Activated T-helper 2 cell treated with anti-CD3 and anti-CD28 coated beads, Interferon-gamma antibody, Interleukin-2, Interleukin-4, amounts not matched to agents 10 μg/mL and 5 μg/mL and 100 μg/mL, durations not matched to agents 14 hours and 24 hours and 36 hours (primary cell): ENCODE measurements at places on chromosomes 3 and 15. TPM values are rescaled to one million over a fixed set of nuclear protein-coding genes. Genes with fewer than 3 reads are reported as not detected.

DNA sequence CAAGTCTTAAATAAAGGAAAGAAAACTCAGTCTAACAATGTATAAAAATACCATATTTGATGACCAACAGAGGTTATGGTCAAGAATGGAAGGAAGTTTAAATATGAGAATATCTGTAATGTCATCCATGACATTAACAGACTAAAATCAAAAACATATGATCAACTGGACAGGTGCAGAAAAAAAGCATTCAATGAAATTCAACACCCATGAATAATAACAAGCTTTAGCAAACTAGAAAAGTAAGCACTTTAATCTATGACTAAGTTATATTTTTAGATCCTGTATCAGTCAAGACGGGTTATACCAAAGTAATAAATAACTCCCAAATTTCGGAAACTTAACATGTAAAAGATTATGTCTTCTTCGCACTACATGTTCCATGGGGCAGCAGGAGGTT lies 61.8 kb downstream of the CFAP20DC start:
- no peak for DNase-seq

CIAO2A gene
- total RNA-seq: 76.1 and 78.3 TPM in 2 replicates

- no peak for DNase-seq
Observed at GRCh38 chr15:74041777-74042435, 40.4 kb downstream of the GOLGA6A start.

DNA sequence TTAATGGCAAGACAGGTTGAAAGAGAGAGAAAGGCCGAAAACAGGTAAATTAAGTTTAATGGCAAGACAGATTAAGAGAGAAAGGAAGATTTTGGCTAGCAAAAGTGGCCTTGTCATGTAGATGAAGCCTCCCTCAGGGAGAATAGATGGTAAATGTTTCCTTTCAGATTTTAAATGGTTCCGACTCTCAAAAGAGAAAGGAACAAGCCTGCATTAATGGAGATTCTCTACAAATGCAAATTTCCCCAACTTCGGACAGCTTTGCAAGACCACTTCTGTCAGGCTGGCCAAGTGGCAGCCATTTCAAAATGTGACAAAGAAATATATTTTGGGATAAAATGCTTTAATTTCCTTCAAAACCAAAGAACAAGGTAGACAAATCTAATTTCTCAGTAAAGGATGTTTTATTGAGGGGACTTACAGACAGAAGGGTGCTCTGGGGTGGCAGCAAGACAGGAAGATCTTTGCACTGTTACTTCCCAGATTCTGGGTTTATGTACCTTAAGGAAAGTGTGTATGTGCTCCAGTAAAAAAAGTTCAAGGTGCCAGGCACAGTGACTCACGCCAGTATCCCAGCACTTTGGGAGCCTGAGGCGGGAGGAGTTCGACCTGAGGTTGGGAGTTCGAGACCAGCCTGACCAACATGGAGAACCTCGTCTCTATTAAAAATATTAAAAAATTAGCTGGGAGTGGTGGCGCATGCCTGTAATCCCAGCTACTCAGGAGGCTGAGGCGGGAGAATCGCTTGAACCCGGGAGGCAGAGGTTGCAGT lies 626.3 kb upstream of the NAALADL2 start:
- DNase-seq: no peak

SLC24A1 gene
- 5.3 and 5.8 TPM in 2 replicates for total RNA-seq

DNA sequence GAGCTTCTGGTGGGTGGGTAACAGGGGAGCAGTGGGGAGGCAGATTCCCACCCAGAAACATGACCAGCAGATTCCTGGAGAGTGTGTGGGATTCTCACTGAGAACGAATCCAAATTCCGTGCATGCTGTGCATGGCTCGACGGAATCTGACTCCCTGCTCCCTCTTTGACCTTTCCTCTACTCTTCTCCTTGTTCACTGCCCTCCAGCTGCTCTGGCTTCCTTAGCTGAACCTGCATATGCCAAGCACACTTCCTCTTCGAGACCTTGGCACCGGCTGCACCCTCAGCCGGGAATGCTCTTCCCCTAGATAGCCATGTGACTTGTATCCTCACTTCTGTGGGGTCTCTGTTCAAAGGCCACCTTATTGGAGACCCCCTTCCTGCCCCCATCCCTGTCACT lies 6.3 kb downstream of the INSYN1 start:
- no peak for DNase-seq

DNA sequence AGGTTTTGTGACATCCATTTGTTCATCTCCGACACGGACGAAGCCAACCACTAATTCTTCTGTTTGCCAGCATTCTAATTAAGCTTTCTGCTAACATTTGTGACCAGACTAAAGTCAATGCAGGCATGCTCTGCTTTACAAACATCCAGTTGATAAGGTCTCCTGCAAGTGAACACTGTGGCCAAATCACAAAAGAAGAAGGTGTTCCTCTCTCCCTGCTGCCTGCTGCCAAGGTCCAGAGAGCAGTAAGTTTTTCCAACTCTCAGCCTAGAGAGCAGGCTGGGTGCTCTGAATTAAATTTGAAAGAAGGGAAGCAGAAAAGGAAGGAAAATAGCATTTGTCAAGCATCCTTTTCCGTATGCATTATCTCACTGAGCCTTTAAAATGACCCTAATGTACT lies 133.6 kb downstream of the ATP8B4 start:
- DNase-seq: no peak

ADAMTS7 gene
- 6.9 and 7.2 TPM in 2 replicates for total RNA-seq

- no peak for DNase-seq
Observed at GRCh38 chr15:31069360-31070000, 32.0 kb downstream of the TRPM1 start.

DNA sequence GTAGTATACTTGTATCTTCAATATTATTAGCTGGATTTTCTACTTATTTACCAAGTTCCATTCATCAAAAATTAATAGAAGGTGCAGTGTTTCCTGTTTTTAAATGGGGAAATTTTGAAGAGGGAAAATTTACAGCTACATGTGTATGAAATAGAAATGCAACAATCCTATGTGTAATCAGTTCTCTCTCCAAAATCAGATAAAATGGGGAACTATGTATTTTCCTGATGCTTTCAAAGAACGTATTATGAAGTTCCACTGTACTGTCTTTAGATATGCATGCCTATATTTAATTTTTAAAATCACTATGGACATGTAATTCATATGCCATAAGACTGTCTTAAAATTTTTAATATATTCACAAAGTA lies 43.4 kb downstream of the DCUN1D1 start:
- DNase-seq: no peak

DNA sequence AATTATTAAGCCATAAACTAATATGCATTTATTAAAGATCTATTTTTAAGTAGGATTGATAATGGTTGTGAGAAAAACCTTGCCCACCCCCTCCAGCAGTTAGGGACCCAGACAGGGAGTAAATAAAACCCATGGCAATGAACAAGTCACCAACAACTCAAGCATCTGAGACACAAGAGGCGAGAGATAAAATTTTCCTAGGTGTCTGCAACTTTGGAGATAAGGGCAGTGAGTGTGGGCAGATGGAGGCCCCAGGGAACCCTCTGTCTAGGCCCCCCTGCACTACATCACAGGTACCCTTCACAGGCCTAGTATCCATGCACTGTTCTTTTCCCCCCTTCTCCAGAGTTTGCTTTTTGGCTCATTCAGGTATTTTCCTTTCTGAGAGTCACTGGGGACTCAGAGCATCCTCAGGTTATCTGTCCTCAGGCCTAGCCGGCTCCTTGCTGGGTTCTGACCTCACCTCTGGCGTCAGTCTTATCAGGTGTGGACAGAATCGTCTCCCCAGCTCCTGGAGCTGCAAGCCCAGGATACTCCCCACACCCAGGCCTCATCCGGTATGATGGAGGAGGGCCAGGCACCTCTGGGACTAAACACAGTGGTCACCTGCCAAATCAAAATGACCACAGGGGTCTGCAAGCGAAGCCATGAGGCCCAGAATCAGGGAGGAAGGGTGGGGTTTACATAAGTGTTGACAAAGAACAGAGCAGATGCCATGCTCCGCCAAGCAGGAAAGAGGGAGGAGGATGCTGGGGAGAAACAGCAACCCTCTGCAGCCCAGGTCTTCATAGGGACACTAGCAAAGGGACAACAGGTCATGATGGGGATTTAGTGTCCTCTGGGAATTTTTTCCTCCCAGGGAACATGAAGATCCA lies 50.4 kb downstream of the CCNL1 start:
- no peak for DNase-seq

CCR9 gene
- total RNA-seq: not detected in 2 replicates

LRRFIP2 gene
- 36.8 and 38.3 TPM in 2 replicates for total RNA-seq

- no peak for DNase-seq
Observed at GRCh38 chr3:179671747-179672242, 19.0 kb downstream of the USP13 start.

- DNase-seq: no peak
Observed at GRCh38 chr3:21435871-21436270, 315.1 kb downstream of the ZNF385D start.

DNA sequence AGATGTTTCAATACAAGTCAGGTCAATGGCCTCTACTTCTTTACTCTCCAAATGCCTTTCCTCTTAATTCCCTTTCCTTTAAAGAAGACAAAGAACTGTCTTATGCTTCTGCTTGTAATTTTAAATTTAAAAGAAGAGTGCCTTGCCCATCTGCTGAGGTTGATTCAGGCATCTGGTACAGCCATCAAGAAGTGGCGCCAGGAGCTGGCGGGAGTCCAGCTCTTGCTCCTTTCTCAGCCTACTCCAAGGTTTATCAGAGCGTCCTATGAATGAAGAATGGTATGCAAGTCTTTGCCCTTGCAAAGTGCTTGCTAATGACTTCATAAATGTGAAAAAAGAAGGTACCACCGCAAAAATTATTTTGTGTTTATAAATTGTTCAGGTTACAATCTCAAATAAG lies 294.6 kb upstream of the TGFBR2 start:
- no peak for DNase-seq

SLC35G2 gene
- 7.3 and 7.7 TPM in 2 replicates for total RNA-seq

- no peak for DNase-seq
Observed at GRCh38 chr3:69072928-69073327, 7.2 kb downstream of the UBA3 start.

AHSG gene
- not detected in 2 replicates for total RNA-seq

ACKR4 gene
- total RNA-seq: not detected in 2 replicates

NR2E3 gene
- total RNA-seq: not detected in 2 replicates

DNA sequence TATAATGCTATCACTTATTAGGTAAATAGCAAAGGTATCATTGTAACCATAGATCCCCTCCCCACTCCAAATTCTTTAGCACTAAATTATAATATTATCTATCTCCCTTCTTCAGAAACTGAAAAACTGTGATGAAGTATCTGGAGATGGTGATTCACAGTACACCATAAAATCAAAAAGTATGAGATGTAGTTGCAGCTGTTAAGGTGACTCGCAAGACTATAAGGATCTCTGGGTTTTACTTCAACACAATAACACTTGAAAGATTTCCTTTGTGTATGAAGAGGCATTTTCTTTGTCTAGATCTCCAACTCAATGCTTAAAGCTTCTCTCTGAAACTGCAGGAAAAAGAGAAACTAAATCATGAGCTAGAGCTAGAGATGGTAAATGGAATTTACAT lies 46.9 kb downstream of the IFT57 start:
- DNase-seq: no peak

GRCh38 chr15:62483814-62484213 lies 318.7 kb upstream of the C2CD4B start:
- no peak for DNase-seq

LRRC31 gene
- total RNA-seq: 0.07 TPM in 1 of 2 replicates, not detected in the other

FBXO40 gene
- total RNA-seq: not detected in 2 replicates

GRCh38 chr15:68774521-68775235 lies 46.0 kb downstream of the ANP32A start:
- no peak for DNase-seq

DNA sequence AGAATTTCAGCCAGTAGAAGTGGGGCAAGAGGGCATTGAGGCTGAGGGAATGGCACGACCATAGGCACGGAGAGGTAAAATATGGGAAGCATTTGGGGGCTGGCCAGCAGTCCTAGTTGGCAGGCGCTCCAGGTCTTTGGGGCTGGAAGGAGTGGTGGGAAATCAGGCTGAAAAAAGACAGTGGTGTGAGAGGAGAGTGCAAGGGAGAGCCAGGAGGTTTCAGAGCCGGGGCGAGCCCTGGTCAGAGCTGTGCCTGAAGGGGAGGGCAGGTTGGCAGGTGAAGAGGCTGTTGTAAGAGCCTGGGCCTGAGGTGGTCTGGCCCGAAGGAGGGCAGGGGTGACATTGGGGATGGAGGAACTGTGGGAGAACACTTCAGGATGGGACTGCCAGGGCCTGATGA lies 1.6 kb upstream of the IDH3A start:
- no peak for DNase-seq

HDC gene
- 8.7 and 9.3 TPM in 2 replicates for total RNA-seq

FETUB gene
- not detected in 2 replicates for total RNA-seq

DNA sequence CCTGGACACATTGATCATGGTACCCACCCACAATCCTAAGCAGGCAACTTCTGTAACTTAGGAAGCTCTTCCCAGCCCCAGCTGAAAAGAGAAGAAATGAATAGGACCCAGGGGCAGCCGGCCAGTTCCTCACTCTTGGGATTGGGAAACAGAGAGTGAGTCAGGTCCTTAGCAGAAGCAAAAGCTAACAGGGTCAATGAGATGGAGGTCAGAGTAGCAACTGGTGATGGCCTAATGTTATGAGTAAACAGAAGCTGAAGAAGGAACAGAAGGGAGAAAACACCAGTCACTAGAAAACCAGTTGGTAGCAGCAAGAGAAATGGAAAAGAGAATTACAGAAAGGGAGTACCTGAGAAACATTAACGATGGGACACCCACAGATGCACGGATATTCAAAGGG lies 20.0 kb downstream of the RIOX2 start:
- no peak for DNase-seq

DNA sequence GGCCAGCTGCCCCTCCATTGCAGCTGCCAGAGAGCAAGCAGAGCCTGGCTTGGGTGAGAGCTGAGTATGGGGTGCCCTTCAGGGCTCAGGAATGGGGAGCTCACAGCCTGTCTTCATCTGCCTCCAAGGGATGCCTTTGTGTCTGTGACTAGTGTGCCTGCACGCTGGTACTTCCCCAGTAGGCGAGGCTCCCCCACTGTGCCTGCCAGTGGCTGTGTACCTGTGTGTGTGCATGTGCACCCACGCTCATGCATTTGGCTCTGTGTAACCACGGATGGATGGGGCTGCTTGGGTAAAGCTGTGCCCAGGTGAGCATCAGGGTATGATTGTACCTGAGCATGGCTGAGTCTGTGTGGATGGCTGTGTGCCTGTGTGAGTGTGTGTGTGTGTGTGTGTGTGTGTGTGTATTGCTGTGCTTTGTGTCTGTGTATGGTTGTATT lies 2.3 kb upstream of the GRM2 start:
- DNase-seq: no peak

TMCO5A gene
- not detected in 2 replicates for total RNA-seq

WDR53 gene
- 16.5 and 17.4 TPM in 2 replicates for total RNA-seq

DNA sequence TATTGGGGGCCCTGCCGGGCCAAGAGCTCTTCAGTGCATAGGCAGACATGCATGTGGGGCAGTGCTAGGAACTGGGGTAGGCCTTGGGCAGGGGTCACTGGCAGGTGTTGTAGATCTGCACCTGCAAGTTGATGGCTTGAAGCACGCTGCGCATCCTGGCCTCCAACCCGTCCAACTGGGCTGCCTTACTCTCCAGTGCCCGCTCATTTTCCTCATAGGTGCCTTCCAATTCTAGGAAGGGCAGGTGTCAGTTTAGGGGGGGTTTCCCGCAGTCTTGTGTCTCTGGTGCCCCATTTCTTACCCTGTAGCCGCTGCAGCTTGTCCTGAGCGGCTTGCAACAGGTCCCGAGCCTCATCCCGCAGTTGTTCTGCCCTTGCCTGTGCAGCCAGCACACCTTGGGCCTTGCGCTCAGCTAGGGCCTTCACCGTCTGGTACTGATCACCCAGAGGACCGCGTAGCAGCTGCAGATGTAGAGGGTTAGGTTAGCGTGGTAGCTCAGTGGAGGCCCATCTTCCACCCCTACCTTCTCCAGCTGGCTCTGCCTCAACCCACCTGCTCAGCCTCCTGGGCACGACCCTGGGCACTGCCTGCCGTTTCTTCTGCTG lies 611 bp upstream of the USP19 start:
- DNase-seq: no peak
